Frontal cortex (tissue), 4 donors: ENCODE measurements at places on chromosomes 16 and 17.

GRCh38 chr17:82112914-82113311 is 14.9 kb upstream of the FASN start:
- no peak for DNase-seq

GRCh38 chr16:74064120-74064735 is 232.4 kb upstream of the PSMD7 start:
- no peak for DNase-seq

DNA sequence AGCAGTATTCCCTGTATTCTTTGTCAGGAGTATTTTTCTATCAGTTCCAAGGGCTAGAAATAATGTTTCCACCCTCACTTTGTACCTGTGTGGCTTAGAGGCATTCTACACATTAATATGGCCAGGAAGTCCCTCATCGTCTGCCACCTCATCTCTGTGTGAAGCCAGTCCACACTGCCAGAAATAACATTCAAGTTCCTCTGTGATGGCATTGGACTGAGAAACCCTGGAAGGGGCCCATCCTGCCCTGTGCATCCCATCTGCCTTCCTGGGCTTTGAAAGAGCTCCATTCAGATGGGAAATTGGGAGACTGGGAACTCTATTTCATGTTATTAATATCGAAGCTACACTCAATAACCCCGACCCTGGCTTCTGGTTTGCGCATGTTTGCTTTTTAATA is 497.2 kb upstream of the CDH5 start:
- no peak for DNase-seq

DNA sequence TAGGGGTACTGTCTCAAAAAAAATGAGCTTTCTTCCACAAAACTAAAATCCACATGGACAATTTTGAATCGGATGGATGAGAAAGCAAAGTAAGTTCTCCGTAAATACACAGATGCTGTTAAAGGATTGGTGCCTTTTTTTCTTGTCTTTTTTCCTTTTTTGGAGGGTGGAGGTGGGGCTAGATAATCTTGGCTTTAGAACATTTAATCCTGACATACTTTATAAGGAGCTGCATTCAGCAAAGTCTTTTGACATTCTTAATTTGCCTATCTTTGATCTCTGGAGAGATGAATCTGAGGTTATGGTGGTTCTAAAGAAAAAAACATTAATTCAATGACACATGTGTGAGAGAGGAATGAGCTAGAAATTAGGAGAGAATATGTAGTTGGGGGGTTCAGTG is 312.3 kb upstream of the KCNJ16 start:
- no peak for DNase-seq

DNA sequence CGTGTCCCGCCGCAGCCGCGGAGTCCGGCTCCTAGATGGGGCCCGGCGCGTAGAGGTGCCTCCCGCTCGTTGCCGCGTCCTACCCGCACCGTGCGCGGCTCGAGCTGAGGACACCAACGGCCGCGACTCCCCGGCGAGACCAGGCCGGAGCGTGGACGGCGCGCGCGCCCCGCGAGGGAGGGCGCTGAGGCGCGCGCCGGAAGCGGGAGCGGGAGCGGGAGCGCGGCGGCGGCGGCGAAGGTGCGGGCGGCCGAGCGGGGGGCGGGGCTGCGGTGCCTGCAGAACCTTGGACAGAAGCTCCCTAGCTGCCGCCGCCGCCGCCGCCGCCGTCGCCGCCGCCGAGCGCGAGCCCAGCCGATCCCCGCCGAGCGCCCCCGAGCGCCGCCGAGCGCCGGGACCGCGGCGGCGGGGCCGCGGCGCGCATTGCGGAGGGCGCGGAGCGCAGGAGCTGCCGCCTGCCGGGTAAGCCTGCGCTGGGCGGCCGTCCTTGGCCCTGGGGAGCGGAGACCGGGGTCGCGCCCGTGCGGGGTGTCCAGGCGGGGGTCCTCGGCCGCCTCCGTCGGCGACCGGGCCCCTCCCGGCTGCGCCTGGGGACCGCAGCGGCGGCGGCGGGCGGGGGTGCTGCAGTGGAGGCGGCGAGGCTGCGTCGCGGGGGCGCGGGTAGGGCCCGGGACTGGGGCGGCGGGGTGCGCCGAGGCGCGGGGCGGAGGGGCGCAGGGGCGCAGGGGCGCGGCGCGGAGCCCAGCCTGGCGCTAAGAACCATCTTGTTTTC is at the start of gene CDK5R1:
Gene CDK5R1 (plus strand): TSS at position 293 of the 772 bp plus-strand sequence. CDS start 628 bp downstream, outside the sequence.
- DNase-seq: peak; percentile 81

GRCh38 chr17:55588446-55589242 is 77.4 kb upstream of the SMIM36 start:
- no peak for DNase-seq

DNA sequence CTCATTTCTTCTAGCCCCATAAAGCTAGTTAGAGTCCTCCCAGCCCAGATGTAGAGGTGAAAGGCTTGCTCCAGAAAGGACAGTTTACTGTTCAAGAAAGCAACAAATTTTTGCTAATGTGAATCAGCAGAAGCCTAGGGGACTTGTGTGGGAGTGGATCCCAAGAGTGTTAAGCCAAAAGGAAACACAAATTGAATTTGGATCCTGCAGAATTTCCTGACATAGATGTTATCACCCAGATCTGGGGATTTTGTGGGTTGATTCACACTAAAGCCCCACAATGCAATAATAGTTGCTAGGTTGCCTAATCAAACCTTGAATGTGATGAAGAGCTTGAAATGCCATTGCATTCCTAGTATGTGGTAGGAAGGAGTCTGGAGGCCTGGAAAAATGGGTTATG is 135.2 kb upstream of the HS3ST3A1 start:
- DNase-seq: no peak

GRCh38 chr17:60392845-60393702 is 1.1 kb upstream of the USP32 start:
- no peak for DNase-seq

GRCh38 chr17:77935121-77935571 is 23.4 kb upstream of the TNRC6C start:
- DNase-seq: no peak

DNA sequence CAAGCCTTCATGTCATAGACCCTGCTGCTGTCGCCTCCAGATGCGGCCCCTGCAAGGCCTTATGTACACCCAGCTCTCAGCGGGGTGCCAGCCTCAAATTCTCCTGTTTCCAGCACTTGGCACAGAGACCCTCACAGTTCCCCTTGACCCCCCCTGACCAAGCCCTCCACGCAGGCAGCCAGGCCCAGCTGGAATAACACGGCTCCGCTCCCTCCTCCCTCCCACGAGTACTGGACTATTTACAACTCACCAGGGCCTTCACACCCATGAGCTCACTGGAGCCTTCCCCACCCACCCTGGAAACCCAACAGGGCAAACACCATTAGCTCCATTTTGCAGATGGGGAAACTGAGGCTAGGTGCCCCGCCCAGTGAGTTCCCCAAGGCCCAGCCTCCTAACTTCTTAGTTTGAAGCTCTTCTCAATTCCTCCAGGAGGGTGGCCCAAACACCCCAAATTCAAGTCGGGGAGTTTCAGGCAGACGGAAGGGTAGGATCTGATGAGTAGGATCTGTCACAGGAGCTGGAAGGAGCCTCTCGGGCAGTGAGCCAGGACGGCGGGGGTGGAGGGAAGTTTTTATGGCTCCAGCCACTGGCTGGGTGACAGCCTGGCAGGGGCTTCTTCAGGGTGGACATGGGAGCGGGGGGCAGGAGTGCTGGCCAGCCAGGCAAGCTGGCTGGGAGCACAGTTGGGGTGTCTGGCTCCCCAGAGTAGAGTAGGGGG is 17.5 kb upstream of the DLX4 start:
- no peak for DNase-seq

GRCh38 chr16:57413301-57413730 is 8.7 kb downstream of the CCL17 start:
- no peak for DNase-seq

DNA sequence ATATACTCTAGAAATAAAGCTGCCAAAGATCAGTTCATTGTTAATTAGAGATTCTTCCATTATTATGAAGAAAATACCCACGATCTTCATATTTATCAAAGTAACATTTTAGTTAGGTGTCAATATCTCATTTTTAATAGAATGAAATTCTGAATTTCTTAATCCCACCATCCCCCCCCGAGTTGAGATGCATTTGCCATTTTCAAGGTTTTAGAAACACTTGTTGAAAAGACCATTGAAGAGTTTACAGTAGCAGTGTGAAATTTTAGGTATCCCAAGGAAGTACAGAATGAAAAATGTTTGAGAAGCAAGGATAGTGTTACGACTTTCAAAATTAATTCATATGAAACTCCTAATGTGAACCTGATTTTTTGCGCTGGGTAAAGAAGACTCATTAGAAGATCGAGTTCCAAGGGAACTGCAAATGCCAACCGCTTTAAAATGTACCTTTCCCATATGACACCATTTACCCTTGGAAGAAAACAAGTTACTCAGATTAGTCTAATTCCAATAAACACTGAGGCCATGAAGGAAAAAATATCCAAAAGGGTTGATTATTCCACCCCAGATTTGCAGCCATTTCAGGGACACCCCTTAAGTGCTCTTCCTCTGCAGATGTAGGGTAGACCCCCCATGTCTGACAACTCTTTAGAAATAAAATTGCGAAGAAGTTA is 731 bp downstream of the IKZF3 start:
- DNase-seq: no peak

DNA sequence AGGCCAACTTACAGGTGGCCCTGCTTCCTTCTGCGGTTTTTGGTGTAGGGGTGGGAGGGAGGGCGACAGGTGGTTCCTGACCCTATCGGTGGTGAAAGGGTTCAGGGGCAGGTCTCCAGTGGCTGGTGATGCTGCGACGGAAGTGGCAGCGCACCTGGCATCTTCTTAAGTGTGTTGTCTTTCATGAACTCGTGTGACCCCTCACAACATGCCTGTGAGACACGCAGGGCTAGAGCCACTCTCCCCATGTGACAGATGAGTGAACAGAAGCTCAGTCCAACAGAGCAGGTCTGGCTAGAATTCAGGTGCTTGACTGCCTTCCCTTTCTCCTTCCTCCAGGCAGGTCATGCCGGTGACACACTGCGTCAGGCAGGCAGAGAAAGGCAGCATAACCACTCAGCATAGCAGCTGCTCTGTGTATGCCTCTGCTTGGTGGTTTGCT is 8.0 kb downstream of the TNFAIP1 start:
- DNase-seq: no peak

DNA sequence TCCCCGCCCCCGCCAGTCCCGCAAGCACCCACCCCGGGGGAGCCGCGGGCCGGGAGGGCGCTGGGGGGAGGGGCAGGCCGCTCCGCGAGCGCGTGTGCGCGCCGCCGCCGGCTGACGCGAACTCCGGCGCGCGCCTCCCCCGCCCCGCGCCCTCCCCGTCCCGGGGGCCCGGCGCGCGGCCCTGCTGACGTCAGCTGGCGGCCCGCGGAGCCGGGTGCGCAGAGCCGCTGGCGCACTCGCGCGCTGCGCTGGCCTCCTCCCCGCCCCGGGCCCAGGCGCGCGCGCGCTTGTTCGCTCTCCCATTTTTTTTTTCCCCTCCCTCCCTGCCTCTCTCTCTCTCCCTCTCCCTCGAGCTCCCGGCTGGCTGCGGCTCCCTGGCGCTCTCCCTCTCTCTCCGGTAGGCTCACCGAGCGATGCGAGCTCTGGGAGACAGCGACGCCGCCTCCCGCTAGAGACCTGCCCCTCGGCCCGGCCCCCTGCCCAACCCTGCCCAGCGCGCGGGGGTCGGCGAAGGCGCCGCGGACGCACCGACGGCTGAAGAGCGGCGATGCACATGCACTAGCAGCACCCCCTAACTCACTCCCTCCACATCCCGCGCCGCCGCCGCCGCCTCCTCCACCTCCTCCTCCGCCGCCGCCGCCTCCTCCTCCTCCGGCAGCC is at the start of gene GNAO1:
Gene GNAO1 (plus strand): TSS at position 334 of the 660 bp plus-strand sequence. CDS start 747 bp downstream, outside the sequence.
- peak; percentile 88 for DNase-seq

GRCh38 chr16:50675686-50676610 is 5.2 kb downstream of the SNX20 start:
- no peak for DNase-seq

DNA sequence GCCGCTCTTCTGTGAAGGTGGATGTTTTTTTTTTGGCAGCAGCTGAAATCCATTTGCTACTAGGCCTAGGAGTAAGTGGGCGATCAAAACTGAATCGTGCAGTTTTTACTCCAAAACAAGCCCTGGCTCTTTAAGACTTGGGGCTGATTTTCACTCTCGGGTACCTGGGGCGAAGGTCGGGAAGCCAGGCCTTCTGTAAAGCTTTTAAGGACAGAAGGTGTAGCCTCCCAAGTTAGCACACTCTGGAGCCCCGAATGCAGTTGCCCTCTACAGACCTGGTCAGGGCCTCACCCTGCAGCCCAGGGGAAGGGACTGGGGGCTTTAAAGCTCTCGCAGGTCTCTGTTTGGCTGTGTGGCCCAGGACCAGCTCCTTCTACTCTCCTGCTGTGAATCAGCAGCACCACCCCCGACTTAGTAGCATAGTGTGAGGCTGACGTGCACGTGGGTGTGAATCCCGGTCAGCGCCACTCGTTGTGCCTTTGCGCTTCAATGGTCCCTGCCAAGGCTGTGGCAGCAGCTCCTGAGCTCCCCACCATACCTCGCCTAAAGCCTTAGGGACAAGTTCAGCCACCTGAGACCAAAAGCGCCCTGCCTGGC is 49.9 kb downstream of the TMEM235 start:
- DNase-seq: no peak

GRCh38 chr17:30378241-30378824 is 394 bp upstream of the CPD start:
- no peak for DNase-seq

GRCh38 chr16:2783581-2784357 is 3.6 kb downstream of the PRSS33 start:
- DNase-seq: no peak
